Endothelial cell (in vitro differentiated cells): ENCODE measurements at places on chromosomes 5 and 9. TPM values are rescaled to one million over a fixed set of nuclear protein-coding genes. Genes with fewer than 3 reads are reported as not detected.

DNA sequence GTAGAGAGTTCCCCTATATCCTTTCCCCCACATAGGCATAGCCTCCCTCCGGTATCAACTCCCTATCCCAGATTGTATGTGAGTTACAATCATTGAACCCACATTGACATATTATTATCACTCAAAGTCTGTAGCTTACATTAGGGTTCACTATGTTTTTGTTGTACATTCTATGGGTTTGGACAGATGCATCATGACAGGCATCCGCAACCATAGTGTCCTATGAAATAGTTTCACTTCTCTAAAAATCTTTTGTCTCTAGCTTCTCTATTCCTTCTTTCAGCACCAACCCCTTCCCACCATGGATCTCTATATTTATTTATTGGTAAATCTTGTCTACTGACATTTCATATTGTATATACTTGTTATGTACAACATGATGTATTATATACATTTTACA lies 31.6 kb downstream of the TAF11L14 start:
- DNase-seq: no peak

GRCh38 chr5:150219142-150219541 lies 29.3 kb downstream of the SLC6A7 start:
- DNase-seq: no peak

DNA sequence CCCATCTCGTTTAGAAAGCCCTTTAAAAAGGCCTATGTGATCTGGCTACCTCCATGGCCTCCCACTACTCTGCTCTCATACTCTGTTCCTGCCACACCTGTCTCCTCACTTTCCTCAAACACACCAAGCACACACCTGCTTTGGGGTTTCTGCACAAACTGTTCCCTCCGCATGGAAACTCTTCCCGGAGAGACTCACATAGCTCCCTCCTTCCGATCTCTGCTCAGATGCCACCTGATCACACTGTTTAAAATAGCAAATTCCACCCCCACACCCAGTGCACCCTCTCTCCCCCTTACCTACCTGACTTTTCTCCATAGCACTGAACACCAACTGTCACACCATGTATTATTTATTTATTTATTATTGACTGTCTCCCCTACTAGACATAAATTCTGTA lies 84.0 kb upstream of the NR4A3 start:
- DNase-seq: no peak

GRCh38 chr5:153746440-153746839 lies 256.0 kb downstream of the GRIA1 start:
- no peak for DNase-seq

DNA sequence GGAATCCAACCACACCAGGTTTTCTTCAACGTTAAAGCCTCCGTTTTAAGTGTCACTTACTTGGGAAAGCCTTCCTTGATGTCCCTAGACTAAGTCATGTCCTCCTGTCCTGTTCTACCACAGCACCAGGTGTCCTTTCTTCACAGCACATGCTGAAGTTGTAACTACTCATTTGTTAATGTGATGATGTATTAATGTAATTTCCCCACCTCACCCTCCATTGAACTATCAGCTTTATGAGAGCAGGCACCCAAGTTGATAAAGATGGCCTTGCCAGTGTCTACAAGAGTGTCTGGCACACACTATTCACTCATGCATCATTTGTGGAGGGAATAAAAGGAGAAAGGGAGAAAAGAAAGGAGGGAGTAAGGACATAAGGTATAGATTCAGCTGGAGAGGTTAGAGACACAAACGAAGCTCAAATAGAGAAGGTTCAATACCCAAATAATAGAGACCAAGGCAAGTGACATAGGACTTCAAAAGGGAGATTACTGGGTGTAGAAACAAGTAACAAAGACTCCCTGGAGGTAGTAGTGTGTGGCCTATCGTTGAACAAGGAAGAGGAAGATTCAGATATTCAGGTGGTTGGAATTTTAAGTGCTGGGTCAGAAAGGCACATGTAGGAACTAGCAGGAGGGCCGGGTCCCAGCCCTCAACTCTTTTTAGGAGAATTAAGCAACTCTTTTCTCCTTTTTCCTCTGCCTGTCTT lies 6.6 kb downstream of the ITK start:
- DNase-seq: no peak

DNA sequence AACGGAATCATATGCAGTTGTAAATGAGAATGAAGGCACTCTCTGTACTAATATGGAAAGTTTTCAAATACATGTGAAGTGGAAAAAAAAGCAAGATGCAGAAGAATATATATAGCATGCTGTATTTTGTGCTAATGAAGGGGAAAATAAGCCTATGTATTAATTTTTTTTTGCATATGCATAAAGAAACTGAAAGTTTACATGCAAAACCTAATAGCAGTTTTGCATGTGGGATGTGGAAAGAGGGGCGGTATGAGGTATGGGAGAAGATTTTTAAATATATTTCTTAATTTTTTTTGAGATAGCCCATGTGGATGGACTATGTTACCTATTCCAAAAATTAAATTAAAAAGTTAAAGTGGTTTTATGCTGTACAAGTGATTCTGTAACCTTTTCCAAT lies 83.7 kb upstream of the IL12B start:
- no peak for DNase-seq

- DNase-seq: no peak
These were observed 9.9 kb downstream of the REEP2 start for GRCh38 chr5:138448481-138449398.

DNAJC25 gene
- 3.9 TPM for total RNA-seq

CD274 gene
- total RNA-seq: 0.56 TPM
